ENCODE measurements at places on chromosomes 6 and 20.

GRCh38 chr6:133340557-133340956 lies 99.4 kb downstream of the EYA4 start:
- DNase-seq, result no peak

DNA sequence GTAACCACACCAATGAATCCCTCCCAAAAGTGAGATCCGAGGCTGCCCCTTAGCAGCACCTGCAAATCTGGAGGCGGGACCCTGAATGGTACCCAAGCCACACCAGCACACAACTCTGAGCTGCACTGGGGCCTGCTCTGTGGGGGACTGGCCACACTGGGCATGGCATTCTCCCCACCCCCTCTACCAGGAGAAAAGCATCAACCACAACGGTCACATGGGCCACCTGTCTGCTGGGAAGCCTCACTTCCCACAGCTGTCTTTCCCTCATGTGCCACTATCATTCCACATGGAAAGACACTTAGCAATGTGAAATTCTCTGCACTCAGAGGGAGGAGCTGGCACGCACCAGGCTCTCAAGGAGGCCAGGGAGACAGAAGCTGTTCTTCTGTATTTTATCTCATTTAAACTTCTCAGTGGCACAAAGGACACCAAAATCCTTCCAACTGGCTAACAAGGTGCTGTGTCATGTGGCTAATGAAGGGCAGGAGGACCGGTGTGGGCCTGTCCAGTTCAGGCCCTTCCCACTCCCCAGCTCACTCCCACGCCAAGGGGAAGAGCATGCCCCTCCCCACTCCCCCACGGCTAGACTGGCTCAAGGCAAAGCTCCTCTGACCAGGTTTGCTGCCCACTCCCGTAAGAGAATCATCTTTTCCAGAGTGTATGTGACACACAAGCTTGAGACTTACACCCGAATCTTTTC lies 19.0 kb downstream of the YTHDF1 start:
- no peak for DNase-seq

DNA sequence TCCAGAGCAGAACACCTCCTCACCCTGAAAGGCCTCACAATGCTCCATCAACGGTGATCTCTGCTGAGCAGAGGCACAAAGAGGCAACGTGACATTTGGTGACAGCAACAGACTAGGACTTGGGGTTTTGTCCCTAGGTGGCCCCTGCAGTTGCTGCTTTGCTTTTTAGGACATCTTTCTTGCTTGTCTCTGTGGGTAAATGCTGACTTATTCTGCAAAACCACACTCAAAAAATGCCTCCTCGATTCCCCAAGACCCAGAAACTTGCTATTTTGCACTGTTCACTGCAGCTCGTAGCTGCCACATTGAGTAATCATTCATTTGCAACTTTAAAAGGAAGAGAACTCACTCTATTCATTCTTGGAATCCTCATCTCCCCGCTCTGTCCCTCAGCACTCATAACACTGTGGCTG lies 209.9 kb downstream of the LY86 start:
- DNase-seq, result no peak

- no peak for DNase-seq
Measured at GRCh38 chr6:14705841-14706377, 540.0 kb upstream of the JARID2 start.

GRCh38 chr6:90765895-90766294 lies 179.0 kb upstream of the MAP3K7 start:
- no peak for DNase-seq

DNA sequence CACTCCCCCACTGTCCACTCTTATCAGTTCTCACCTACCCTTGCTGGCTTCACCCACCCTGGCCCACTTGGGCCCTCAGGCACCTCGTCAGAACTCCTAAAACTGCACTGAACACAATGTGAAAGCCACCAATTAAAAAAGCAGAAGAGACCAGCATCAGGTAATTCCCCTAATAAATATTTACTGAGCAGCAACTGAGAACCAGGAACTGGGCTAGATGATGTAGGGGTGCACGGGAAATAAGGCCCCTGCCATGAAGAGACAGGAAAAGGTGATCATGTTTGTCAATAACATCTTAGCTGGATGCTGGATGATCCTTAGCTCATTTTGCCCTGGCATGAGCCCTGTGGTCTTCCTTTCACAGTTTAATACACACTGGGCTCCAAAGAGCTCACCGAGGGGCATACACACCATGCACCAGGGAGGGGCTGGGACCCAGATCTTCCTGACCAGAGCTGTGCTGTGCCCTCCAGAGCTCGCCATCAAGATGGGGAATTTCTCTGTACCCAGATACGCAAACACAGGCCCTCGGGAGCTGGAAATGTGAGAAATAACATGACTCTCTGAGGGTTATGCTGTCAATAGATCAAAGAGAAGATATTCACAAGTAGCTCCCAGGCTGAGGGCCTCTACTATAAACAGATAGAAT lies 113.6 kb upstream of the SLC22A16 start:
- DNase-seq, result no peak

- DNase-seq, result no peak
Measured at GRCh38 chr6:166715065-166715464, 88.0 kb upstream of the RPS6KA2 start.
